ENCODE measurements at places on chromosomes 12 and 14.

- no peak for DNase-seq
Measured at GRCh38 chr12:28127455-28127854, 62.8 kb upstream of the CCDC91 start.

GRCh38 chr12:64039281-64039871, 182.7 kb downstream of the KICS2 start:
- DNase-seq = no peak

DNA sequence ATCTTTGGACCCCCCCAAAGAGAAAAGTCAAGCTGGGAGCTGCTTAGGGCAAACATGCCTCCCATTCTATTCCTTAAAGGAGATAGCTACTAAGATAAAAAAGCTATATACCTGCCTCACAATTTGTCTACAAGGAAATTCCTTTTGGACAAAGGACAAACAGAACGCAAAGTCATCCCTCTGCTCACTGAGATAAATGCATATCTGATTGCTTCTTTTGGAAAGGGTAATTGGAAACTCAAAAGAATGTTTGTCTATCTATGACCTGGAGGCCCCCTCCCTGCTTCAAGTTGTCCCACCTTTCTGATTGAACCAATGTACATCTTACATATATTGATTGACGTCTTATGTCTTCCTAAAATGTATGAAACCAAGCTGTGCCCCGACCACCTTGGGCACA, 80.9 kb upstream of the FUT8 start:
- no peak for DNase-seq

GRCh38 chr12:99387661-99388060, 259.9 kb upstream of the GARIN6 start:
- no peak for DNase-seq

All from stimulated activated CD4-positive, alpha-beta T cell treated with anti-CD3 and anti-CD28 coated beads, TNF-alpha, amount 100 ng/mL, for 1 hour (primary cell).